Effector memory CD4-positive, alpha-beta T cell (primary cell): ENCODE measurements at places on chromosomes 7 and 10.

DNA sequence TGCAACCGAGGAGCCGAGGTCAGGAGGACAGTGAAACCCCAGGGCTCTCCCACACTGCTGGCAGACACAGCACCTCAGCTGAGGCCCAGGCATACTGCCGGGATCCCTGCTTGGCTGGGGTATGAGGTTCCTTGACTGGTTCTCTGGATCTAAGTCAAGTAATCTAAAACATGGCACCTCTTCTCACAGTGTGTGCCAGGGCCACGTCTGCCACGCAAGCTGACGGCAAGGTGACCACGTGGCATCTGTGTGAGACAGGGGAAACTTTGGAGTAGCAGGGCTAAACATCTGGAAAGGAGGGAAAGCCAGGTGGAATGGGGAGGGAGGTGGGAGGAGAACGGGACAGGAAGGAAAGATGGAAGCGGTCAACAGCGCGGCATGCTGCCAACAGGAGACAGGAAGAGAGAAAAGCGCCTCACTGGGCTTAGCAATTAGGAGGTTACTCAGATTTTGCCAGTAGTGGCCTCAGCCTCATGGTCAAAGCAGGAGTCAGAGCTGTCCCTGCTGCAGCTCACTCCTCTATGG, 103.7 kb downstream of the CXCL12 start:
- no peak for DNase-seq

DNA sequence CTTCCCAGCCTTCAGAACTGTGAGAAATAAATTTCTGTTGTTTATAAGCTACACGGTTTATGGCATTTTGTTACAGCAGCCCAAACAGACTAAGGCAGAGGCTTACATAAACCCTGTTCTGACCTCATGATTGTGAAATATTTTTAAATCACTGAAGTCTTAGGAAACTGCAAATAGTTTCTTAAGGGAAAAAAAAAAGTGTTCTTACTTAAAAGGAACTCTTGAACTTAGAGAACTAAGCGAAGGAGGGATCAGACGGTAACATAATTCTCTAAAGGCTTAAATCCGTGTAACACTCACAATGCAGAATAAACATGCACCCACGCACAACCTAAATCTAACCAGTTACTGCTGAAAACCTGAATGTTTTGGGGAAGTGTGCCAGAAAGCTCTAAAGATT, 749.1 kb upstream of the LRRTM3 start:
- DNase-seq = no peak

DNA sequence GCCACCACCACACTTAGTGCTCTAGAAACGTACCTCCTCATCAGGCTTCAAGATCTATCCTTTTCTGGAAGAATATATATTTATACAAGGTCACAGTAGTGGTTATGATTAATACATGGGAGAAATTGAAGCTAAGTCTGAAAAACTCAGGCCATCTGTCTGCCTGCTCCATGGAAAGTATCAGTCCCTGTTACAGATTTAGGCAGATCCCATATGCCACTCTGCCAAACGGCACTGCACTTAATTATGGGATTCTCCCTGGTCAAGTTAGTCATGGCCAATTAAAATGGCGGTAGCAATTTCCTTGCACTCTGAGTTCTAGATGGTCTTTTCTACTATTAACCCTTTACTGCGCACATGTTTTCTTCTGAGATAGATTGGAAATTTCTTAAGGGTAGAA, 740.0 kb downstream of the SUGCT start:
- DNase-seq = no peak

GRCh38 chr7:69781412-69781846, 183.2 kb downstream of the AUTS2 start:
- DNase-seq = no peak

DNA sequence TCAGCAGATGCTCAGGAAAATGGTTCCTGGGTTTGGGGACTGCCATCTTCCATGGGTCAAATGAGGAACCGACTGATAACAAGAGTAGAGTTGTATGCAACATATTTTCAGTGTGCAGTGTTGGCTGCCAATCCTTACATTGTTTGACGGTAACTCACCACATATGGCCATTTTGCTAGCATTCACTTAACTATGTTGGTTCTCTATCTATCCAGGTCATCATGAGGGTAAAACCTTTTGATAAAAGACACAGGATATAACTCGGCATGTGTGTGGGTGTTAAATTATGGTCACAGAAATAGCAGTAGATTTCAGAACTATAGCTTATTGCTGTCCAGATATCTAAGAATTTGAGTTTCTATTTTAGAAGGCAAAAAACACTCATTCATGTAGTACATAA, 140.7 kb upstream of the AOAH start:
- no peak for DNase-seq

DNA sequence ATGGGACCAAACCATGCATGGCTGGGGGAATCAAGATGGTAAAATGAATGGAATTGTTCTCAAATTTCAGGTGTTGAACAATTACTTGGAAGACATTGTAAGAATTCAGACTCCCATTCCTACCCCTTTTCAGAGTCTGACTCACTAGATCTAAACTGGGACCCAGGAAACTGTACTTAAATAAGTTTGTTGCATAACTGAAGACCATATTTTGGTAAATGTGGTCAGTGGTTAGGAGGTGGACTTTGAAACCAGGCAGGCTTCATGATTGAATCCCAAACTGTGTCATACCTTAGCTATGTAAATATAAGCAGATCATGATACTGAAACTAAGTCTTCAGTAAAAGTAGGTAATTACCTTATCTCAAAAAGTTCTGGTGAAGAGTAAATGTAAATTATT, 41.7 kb downstream of the ZWINT start:
- no peak for DNase-seq

GRCh38 chr10:43683451-43684291, 35.0 kb upstream of the ZNF32 start:
- no peak for DNase-seq

DNA sequence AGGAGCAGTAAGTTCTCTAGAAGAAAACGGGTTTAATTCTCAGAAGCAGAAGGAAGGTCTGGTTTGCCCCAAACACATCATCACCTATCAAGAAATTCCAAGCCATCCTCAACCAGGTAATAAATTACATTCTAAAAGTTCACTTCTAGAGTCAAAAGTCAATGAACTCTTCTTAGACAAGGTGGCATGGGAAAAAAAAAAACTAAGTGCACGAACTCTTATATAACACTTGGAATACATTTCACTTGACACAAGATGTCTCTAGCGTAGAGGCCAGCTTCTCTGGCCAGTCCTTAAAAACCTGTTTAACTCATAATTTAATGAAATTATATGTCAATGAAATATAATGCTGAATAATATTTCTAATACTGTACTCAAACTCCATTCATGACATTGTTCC, 172.1 kb upstream of the ASAH2 start:
- DNase-seq = no peak

- no peak for DNase-seq
These were observed 1.1 kb upstream of the GSTO2 start for GRCh38 chr10:104267721-104268404.

GRCh38 chr7:92964141-92964540, 127.8 kb upstream of the CDK6 start:
- no peak for DNase-seq

DNA sequence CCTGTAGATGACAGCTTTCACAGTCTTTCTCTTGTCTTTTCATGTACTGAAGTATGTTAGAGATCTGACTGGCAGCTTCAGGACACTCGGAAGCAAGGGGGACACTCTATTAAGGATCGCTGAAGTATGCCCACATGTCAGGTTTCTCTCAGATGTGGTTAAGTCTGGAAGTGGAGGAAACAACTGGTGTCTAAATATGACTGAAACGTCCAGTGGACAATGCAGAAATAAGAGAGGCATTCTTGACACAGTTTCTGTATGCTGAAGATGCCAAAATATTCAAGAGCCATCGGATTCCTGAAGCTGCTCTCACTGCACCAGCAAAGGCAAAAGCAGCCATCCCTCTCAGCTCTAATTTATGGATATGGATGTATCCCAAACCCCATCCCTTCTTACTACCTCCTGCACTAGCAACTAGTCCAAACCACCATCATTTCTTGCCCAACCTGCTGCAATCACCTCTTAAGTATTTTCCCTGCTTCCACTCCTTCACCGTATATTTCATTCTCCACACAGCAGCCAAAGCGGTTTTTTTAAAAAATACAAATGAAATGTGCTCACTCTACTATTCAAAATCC, 113.4 kb downstream of the REEP3 start:
- DNase-seq = no peak

DNA sequence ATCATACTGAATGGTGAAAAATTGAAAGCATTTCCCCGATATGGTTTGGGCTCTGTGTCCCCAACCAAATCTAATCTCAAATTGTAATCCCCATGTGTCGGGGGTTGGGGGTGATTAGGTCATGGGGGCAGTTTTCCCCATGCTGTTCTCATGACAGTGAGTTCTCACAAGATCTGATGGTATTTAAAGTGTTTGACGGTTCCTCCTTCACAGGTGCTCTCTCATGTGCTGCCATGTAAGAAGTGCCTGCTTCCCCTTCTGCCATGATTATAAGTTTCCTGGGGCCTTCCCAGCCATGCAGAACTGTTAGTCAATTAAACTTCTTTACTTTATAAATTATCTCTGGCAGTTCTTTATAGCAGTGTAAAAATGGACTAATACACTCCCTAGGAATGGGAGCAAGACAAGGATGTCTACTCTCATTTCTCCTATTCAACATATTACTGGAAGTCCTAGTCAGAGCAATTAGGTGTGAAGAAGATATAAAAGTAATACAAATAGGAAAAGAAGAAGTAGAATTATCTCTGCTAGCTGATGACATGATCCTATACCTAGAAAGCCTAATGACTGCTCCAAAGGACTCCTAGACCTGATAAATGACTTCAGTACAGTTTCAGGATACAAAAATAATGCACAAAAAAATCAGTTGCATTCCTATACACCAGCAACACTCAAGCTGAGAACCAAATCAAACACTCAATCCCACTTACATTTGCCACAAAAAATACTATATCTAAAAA, 260.6 kb downstream of the RNLS start:
- no peak for DNase-seq

DNA sequence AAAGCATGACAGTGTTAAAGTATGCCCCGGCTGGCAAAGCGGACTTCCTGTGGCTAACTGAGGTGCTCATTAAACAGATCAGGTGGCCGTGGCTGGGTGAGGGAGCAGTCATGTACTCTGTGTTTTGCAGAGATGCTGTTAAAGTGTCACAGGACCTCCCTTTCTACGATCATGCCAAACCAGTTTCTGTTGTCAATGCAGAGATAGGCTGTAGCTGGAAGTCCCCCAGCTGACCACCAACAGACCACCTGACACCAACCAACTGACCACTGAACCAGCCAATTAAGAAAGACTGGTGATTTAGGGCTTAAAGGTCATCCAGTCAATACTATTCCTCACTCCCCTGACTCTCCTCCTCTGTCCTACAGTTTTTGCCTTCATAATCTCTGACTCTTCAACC, 431.1 kb upstream of the LRGUK start:
- no peak for DNase-seq

GRCh38 chr7:133540096-133540860, 287.4 kb downstream of the EXOC4 start:
- DNase-seq = no peak

DNA sequence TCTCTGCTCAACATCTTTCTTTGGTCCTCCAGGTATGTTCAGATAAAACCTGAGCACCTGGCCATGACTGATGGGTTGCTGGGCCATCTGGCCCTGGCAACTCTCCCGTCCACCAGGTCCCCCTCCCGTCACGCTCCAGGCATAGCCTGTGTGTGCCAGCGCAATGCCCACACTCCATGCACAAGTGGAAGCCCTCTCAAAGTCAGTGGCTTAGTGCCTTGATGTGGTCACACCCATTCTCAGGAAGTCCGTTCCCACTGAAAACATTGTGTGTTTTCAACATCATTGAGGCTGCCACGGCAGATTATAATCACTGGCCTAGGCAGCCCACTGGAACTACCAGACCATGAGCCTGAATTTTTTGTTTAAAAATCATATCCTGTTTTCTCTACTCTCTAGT, 170.6 kb upstream of the LANCL2 start:
- no peak for DNase-seq

DNA sequence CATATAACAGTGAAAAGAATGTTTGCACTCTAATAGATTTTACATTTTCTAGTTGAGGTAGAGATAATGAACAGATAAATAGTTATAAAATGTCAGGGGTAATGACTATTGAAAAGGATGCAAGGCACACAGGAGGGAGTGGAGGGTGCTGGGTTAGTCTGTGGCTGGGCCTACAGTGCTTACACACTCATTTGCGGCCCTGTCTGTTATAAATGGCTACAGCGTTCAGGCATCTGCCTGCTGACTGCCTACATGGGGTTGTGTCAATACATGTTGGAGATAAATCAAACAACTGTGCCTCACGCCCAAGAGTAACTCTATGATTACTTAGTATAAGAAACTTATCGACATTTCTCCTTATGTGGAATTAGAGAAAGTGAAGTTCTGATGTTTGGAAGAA, 313.3 kb downstream of the ACTR3B start:
- no peak for DNase-seq

DNA sequence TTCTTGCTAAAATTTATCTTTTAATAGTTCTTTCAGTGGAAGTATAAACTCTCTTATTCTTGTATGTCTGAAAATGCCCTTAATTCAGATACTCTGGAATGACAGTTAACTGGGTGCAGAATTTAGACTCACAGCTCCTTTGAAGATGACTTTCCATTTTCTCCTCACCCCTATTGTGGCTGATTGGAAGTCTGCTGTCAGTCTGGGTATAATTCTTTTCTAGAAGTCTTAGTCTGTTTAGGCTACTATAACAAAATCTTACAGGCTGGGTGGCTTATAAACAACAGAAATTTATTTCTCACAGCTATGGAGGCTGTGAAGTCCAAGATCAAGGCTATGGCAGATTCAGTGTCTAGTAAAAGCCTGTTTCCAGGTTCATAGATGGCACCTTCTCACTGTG, 145.2 kb upstream of the GDF10 start:
- no peak for DNase-seq

- no peak for DNase-seq
These were observed 89.6 kb downstream of the FOXL3 start for GRCh38 chr7:379456-380138.

DNA sequence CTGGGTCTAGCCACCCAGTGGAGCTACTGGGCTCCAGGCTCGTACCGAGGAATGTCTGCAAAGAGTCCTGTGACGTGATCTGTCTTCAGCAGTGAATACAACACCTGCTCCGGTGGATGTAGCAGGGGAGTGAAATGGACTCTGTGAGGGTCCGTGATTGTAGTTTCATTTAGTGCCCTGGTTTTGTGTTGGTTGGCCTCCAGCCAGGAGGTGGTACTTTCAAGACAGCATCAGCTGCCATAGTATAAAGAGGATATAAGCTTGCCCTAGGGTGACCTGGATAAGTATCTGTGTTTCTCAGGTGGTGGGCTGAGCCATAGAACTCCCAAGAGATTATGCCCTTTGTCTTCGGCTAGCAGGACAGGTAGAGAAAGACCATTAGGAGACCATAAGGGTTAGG, 24.6 kb upstream of the WNT2 start:
- DNase-seq = no peak

GRCh38 chr7:22192801-22193200, 164.2 kb downstream of the RAPGEF5 start:
- DNase-seq = no peak

DNA sequence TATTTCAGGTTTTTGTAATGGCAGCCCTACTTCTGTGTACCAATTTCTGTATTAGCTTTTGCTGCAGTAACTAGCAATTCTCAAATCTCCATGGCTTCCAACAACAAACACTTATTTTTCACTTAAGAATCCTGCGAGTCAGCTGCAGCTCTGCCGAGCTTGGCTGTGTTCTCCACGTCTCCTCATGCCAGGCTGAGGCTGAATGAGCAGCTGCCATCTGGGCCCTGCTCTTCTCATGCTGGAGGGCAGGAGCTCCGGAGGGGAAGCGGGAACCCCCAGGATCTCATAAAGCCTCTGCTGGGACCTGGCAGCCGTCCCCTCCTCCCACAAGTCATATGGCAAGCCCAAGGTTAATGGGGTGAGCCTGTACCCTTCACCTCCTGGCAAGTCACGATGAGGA, 591.1 kb downstream of the SDK1 start:
- DNase-seq = no peak

- DNase-seq = no peak
These were observed 54.4 kb upstream of the TMEM273 start for GRCh38 chr10:49242604-49243003.
